ENCODE measurements at places on chromosomes 16 and 17. TPM values are rescaled to one million over a fixed set of nuclear protein-coding genes. Genes with fewer than 3 reads are reported as not detected.

Gene RASL10B
- 0.11 TPM for total RNA-seq

Gene ITGA2B
- 5.7 TPM for total RNA-seq

Gene PLK1
- total RNA-seq, result 169 TPM

Gene ANTKMT
- total RNA-seq, result 102 TPM

DNA sequence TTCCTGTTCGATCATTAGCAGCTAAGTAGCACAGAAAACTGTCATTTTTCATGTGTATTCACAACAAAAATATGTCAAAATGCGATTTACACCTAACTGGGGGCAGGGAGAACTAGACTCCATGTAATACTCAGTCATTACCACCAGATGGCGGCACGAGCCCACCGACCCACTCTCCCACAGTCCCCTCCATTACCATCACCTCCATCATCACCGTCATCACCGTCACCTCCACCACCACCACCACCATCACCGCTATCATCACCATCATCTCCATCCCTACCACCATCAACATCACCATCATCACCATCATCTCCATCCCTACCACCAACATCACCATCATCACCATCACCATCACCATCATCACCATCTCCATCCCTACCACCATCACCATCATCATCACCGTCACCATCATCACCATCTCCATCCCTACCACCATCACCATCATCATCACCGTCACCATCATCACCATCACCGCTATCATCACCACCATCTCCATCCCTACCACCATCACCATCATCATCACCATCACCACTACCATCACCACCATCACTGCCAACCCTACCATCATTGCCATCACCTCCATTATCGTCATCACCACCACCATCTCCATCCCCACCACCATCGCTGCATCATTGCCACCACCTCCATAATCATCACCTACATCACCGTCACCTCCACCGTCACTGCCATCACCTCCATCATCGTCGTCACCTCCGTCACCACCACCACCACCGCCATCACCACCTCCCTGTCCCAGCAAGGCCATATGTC is 14.4 kb downstream of the NDUFAF8 start:
- DNase-seq, result no peak

DNA sequence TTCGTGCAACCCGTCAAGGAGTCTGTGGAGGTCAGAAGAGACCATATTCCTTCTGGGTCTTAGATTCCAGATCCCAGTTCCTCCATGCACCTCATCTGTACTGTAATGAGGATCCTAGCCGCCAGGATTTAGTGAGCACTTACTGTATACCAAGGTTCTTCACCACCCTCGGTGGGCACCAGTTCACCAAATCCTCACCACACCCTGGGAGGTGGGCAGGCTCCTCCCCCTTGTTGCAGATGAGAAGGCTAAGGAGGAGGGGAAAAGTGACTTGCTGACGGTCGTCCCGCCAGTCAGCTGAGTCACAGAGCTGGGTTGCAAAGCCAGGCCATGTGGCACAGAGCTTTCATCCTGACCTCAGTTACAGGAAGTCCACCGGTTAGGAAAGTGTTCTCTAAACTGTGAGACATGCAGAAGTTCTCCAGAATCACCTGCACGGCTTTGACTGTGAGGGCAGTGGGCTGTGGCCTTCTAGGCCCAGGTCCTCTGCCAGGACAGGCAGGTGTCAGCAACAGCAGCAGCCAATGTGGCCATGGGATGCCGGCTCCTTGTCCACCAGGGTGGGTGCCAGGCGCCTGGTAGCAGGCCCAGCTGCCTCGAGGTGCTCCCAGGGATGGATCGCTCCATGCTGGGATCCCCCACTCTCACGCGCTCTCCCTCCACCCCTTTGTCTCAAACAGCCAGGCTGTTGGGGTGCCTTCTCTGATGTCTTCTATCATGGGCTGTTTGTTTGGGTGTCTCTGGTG is 240.3 kb upstream of the GSE1 start:
- no peak for DNase-seq

GRCh38 chr16:84579936-84580335 is 37.9 kb downstream of the COTL1 start:
- no peak for DNase-seq

- DNase-seq, result no peak
Observed at GRCh38 chr17:16888413-16889087, 83.4 kb downstream of the TNFRSF13B start.

DNA sequence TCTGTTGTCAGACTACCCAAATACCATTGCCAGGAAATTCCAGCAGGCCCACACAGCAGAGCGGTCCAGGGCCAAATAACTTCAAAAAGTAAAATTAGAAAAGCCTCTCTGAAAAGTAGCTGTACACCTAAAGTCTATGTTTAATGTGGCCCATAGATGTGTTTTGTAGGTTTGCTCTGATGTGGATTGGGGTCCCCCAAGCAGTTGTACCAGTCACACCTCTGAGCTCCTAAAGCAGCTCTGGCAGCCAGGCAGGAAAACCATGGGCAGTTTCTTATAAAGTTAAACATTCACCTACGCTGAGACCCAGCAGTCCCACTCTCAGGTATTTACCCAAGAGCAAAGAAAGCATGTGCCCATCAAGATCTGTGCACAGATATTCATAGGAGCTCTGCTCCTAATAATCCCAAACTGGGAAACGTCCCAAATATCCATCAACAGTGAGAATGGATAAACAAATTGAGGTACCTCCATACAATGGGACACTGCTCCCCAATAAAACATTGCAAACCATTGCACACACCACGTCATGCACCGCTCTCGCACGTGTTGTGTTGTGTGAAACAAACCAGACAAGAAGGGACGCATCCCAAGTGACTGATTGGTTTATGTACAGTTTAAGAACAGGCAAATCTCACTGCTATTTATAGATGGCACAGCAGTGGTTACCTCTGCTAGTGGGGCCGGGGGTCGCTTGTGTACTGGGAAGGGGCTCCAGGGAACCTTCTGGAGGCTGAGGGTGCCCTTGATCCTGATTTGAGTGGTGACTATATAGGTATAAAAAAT is 15.8 kb upstream of the PRM1 start:
- DNase-seq, result no peak

- no peak for DNase-seq
Observed at GRCh38 chr17:61578645-61579044, 12.4 kb downstream of the NACA2 start.

DNA sequence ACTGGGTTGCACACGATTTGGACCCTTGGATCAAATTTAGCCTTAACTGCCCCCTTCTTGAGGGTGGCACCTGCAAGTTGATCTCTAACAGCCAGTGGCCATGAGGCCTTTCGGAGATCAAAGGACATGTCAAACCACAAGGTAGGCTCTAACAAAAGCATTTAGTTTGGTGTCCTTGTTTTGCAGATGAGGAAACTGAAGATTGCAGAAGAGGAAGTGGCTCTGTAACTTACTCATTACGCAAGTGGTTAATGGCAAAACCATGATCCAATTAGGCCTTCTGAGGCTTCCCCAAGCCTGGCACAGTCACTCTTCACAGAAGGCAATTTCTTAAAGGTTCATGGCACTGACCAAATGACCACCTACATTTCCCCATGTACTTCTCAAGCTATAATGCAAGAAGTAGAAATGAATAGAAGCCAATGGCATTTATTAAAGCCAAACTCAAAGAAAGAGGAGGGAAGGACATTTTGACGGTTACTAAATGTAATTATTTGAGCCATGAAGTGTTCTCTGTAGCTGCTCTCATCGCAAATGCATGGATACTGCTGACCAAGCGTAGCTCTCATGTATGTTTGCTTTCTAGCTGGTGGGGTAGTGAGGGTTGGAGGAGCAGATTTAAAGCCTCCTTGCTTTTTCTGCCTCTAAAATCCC is 32.8 kb upstream of the ABCC12 start:
- DNase-seq, result no peak

- no peak for DNase-seq
Observed at GRCh38 chr16:56302506-56302905, 111.2 kb downstream of the GNAO1 start.

DNA sequence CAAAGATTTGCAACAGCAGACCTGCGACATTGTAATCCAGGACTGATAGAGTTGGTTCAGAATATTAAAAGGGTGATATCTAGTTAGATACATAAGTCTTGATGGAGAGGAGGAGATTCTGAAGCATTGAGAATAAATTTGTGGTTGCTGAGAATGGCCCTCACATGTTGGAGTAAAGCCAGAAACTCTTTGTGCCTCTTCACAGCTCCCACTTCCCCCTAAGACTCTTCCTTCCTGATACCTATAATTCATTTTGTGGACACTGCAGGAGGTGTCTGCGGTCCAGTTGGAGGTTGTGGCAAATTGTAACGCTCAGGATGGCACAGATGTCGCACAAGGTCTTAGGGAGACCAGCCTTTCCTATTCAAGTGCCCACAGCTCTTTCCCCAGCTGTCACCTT is 17.5 kb downstream of the WWOX start:
- no peak for DNase-seq

DNA sequence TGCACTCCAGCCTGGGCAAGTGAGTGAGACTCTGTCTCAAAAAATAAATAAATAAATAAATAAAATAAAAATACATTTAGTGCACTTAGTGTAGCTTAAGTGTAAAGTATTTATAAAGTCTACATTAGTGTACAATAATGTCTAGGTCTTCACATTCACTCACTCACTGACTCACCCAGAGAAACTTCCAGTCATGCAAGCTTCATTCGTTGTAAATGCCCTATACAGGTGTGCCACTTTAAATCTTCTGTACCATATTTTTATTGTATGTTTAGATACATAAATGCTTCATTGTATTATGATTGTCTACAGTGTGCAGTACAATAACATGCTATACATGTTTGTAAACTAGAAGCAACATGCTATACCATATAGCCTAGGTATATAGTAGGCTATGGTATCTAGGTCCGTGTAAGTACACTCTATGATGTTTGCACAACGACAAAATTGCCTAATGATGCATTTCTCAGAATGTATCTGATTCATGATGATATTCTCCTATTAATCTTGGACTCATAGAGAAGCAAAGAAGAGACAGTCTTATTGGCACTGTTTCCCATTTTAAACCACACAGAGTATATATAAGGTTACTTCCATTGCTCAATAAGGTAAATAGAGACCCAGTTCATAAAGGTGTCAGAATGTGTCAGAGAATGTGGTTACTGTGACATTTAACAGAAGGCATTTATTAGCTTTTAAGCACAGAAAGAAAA is 1314.9 kb downstream of the CDH11 start:
- DNase-seq, result no peak

DNA sequence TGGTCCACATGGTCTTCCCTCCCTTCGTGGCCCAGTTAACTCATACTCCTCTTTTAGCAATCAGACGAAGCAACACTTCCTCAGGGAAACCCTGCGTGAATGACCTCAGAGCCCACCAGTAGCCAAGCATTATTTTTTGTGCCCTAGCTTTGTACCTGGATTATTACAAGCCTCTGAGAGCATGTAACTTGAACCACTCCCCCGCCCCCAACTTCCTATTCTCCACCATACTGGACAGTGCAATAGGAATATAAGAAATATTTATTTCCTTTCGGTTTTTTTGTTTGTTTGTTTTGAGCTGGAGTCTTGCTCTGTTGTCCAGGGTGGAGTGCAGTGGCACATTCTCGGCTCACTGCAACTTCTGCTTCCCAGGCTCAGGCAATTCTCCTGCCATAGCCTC is 2.9 kb downstream of the CPPED1 start:
- no peak for DNase-seq

DNA sequence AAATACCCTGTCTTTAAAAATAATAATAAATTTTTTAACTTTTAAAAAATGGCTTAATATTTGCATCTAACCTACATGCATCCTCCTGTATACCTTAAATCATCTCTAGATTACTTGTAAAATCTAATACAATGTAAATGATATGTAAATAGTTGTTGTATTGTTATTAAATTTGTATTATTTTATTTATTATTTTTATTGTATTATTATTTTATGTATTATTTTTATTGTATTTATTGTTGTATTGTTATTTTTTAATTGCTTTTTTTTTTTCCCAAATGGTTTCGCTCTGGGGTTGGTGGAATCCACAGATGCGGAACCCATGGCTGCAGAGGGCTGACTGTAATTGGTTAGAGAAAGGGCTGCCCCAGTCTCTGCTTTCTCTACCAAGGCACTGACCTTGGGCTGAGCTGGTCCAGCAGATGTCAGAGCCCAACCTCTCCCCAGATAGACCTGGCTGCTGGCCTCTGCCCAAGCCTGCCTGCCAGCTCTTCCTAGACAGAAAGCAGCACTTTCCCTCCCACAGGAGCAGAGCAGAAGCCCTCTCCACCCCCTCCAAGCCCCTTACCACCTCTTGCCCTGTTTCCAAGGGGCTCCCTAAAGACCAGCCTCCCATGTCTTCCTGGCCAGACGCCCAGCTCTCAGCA is 183.8 kb downstream of the GSG1L start:
- DNase-seq, result no peak

DNA sequence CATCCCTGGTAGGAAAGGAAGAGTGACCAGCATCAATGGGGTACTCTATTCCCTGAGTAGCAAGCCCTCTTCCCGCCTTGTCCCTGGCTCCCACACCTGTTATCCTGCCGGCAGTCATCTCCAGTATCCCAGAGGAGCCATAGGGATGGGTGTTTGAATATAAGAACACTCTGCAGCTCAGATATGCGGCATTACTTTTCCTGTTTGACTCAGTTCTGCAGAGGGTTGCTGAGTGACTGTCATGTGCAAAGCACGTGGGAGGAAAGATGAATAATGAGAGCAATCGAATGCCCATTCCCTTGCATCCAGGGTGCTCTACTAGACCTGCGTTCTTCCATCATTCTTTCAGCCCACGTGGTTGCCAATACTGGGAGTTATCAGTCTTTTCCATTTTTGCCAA is 115.1 kb downstream of the PRKCB start:
- DNase-seq, result no peak

- DNase-seq, result no peak
Observed at GRCh38 chr16:1876468-1876867, 4.5 kb upstream of the MEIOB start.

GRCh38 chr17:31593806-31594205 is 202.3 kb downstream of the RAB11FIP4 start:
- DNase-seq, result no peak

DNA sequence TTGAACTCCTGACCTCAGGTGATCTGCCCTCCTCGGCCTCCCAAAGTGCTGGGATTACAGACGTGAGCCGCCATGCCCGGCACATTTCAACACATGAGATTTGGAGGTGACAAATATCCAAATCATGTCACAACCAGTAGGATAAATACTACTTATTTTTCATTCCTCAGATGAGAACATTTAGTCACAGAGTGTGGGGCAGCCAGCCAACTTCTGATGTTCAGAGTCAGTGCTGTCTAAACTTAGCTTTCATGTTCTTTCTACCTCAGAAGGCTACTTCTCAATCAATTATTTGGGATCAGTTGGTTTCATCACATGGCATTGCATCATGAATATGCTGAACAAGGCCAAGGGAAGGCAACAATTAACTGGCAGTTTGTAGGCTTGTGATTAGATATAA is 134.5 kb downstream of the CDH13 start:
- no peak for DNase-seq

Data from PC-9 (cell line).